ENCODE measurements at places on chromosomes 6 and 20. TPM values are rescaled to one million over a fixed set of nuclear protein-coding genes. Genes with fewer than 3 reads are reported as not detected.

HAO1 gene
- not detected for polyA plus RNA-seq

PTPRT gene
- not detected for polyA plus RNA-seq

RFX6 gene
- not detected for polyA plus RNA-seq

SIGLEC1 gene
- polyA plus RNA-seq: not detected

EDN1 gene
- polyA plus RNA-seq: 2.5 TPM

C20orf144 gene
- polyA plus RNA-seq: 0.23 TPM

VEGFA gene
- polyA plus RNA-seq: 0.83 TPM

RAMACL gene
- 0.26 TPM for polyA plus RNA-seq

DNA sequence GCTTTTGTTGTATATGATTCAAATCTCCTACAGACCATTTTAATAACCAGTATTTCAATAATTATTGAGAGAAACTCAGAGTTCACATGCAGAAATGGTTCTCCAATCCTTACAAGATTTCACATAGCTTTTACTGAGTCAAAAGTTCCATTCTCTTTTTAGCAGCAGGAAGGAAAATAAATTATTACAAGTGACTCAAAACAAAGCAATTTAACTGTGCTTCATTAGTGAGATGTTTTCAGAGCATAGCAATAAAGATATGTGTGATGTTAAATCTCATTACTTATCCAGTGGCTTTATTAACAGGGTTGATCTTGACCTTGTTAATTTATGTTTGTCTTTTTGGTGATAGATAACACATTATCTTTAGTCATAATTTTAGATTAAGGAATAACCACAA is 22.0 kb downstream of the KIF13A start:
- no peak for DNase-seq

DNA sequence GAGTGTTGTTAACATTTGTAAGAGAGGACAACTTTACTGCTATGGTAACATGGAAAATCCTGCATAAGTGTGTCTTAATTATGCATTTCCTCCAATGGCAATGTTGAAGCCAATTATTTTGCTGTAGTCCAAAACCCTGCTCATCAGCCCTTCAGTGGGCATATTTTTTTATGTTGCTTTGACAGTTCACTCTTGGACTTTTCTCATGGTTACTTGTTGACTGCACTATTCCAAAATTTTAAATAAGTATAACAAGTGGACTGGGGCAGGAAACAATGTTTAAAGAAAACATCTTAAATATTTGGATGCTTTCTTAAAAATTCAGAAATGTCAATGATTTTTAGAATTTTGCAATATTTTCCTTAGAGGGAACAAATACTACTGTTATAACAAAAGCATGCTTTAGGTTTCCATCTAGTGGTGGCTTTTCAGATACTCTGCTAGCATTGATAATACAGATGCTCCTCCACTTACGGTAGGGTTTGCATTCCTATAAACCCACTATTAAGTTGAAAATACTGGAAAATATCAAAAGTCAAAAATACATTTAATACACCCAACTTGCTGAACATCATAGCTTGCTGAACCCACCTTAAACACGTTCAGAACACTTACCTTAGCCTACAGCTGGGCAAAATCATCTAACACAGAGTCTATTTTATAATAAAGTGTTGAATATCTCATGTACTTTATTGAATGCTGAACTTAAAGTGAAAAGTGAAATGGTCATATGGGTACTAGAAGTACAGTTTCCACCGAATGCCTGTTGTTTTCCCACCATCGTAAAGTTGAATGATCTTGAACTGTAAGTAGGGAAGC is 86.4 kb downstream of the ADGRG6 start:
- DNase-seq: no peak

- DNase-seq: no peak
Observed at GRCh38 chr6:126372626-126373025, 32.7 kb downstream of the CENPW start.

DNA sequence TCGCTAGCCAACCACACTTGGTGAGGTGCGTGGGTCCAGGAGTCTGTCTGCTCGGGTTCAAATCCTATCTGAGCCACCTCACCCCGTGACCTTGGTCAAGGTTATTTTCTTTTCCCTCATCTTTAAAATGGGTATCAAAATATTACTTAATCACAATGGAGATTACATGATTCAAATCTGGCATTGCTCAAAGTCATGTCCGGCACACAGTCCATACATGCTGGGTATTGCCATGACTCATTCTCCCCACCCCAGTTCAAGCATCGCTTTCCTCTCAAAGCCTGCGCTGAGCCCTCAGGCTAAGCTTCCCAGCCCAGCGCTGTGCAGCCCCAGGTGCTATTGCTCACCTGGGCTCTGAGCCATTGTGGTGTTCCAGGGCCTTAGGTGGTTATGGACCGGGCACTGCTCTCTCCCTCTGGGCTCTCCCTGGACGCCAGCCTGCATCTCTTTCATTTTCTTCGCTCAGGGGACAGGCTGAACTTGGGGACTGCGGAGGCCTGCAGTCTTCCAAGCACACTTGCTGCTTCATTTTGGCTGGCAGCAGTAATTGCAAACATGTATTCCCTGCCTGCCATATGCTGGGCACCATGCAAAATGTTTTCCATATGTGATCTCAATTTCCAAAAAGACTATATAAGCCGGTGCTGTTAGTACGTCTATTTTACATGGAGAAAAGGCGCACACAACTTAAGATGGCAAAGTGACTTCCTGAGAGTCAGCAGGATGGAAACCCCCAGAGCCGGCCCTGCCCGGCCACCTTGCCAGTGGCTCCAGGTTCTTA is 27.3 kb downstream of the WRNIP1 start:
- no peak for DNase-seq

GRCh38 chr6:126761854-126762253 is 356.6 kb upstream of the RSPO3 start:
- no peak for DNase-seq

DNA sequence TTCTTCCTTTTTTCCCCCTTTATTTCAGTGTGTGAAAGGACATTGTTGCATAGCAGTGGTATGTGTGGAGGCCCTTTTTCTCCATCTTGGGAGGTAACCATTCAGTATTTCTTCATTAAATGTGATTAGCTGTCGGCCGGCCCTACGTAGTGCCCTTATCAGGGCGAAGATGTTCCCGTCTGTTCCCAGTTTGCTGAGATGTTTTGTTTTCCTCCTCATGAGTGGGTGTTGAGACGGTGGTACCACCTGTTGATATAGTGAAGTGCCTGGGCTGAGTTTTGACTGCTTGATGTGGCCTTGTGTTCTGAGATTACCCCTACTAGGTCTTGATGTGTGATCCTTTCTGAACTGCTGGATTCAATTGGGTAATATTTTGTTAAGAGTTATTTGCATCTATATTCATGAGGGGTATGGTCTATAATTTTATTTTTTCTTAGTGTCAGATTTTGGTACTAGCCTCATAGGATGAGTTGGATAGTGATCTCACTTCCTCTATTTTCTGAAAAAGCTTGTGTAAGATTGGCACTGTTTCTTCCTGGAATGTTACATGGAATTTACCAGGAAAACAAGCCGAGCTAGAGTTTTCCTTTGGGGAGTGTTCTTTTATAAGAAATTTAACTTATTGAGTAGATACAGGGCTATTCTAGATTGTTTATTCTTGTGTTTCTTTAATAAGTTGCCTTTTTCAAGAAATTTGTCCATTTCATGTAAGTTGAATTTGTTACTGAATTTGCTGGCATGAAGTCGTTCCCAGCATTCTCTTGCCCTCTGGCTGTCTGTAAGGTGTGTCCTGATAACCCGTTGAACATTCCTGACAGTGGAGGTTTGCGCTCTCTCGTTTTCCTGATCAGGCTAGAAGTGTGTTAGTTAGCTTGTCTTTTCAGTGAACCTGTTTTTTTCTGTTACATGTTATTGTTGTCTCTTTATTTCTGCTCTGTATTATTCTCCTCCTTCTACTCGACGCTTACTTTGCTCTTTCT is 4.3 kb downstream of the MTG2 start:
- DNase-seq: no peak

DNA sequence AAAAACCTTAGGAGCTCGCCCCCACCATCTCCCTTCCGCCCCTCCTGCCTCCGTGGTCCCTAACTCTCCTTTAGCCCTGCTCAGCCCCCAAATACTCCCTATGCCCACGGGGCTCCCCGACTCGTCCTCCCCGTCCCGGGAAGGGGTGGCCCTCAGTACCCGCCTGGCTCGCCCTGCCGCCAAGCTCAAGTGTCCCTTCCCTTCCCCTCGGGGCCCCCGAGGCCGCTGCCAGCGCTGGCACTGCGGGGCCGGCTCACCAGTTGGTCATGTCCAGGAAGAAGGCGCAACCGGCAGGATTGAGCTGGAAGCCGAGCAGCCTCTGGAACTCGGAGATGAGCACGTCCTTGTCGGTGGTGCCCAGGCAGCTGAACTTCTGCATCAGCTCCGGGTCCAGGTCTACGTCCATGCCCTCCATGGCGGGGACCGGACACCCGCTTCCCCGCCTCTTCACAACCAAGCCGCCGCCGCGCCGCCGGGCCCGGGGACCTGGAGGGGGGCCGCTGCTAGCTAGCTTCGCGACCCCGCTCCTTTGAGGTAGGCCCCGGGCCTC is 303 bp downstream of the ILRUN start:
- no peak for DNase-seq

DNA sequence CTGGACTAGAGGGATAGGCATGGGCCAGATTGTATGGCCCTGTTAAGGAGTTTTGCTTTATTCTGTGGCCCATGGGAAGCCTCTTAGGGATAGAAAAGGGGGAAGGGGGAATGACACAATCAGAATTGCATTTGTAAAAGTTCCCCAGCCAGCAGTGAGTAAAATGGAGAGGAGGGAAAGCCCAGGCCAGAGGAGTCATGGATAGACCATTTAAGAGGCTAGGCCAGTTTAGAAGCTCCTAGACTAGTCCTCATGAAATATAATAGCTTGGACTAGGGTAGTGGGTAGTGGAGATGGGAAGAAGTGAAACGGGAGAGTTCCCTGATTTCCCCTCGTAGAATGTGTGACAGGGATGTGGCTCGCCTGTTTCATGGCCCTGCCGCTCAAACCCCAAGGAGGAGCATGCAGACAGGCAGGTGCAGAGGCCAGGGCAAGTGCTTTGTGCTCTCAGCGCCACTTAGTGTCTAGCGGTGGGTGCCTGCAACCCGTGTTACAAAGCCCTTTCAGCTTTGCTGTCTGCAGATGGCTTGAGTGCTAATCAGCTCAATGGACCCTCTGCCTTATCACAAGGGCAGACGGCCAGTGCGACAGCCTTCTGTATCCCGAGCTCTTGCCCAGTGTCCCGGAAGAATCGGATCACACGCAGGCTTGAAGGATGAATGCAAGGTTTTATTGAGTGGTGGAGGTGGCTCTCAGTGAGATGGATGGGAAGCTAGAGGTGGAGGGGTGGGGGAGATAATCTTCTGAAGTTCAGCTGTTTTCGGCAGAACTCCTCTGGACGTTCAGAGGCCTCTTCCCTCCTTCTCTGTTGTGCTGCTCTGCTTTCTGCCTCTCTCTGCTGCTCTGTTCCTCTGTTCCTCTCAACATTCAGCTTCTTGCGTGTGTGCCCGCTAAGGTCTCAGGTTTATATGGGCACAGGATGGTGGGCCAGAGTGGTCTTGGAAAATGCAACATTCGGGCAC is 141.1 kb downstream of the CEP57L1 start:
- no peak for DNase-seq

DNA sequence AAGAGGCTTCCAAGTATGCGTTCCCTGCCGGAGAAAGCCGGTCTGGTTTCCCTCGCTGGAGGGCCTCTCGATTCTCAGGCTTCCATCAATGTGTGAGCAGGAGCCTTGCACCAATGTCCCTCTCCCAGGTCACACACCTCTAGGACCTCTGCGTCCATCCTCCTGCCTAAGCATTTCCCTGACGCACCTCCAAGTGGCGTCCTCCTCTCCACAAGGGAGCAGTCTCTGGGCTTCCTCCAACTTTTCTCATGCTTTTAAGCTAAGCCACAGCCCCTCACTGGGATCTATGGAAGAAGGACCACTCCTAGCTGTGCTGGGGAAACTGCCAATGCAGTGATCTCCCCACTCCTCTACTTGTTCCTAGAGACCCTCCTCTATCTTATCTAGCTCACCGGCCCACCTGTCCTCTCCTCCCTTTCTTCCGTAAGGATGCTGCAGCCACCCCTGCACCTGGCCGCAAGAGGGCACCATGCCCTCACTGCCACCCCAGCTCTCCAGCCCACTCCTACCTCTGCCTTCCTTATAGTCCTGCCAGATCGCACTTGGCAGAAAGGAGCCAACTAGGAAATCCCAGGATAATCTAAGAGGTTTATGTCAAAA is 258.7 kb downstream of the LRFN2 start:
- DNase-seq: no peak

- no peak for DNase-seq
Observed at GRCh38 chr6:140599916-140600315, 1225.5 kb upstream of the CITED2 start.

DNA sequence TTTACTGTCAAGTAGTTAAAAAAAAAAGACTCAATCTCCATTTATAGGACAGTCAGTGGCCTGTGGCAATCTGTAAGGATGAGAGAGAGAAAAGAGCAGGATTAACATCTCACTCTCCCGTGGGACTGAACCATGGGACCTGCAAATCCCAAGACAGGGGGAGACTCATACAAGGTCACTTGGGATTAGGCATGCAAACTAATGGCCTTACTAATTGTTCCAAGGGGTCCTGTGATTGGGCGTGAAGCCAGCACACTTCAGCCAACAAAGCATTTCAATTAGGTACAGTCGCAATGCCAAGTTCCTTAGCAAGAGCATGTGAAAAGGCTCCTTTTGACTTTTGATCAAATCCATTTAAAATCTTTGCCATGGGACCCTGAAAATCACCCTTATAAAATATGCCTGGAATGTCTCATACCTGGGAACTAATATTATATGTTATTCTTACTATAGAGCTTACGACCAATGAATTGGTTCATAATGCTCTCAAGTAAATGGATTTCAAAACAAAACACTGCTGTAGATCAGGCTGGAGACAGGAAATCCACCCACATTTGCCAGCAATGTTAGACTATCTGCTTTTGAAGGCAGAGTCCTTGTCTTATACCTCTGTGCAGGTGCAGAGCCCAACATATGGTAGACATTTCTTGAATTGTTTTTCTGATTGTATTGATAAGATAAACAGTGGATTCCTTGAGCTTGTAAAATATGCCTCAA is 412.5 kb downstream of the GJA1 start:
- DNase-seq: no peak

DNA sequence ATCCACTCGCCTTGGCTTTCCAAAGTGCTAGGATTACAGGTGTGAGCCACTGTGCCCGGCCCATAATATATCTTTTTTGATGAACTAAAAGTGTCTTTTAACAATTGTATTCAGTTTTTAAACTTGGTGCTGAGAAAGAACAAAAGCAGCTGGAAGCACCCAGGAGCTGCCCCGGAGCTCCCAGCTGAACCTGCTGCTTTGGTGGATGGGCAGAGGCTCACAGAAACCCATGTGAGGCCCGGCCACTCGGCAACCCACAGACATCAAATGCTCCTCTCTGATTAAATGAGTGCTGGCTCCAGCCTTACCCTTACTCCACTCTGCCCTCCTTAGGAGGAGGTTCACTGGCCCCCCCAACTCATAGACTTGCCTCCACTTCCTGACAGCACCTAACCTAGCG is 59.4 kb upstream of the FRMD1 start:
- no peak for DNase-seq

DNA sequence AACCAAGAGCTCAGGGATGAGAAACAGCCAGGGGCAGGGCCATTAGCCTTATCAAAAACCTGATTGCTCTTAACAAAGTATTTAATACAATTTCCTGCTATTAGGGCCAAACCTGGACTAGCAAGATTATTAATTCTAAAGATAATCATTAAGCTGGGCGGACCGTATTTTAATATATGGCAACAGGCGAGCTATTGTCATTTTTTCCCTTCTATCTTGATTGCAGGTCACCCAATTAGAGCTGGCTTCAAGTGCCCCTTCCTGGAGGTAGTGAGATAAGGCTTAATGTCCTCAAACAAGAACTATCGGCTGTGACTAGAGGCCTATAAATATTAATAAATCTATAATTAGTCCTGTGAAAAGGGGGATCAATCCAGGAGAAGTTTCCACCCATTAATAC is 66.0 kb upstream of the BLCAP start:
- DNase-seq: no peak

All from GM12878 (cell line).